ENCODE measurements at places on chromosomes 6 and 20.

- no peak for DNase-seq
Observed at GRCh38 chr20:62699741-62700140, 8.9 kb upstream of the NTSR1 start.

- no peak for DNase-seq
Observed at GRCh38 chr20:34988191-34988540, 32.5 kb downstream of the MYH7B start.

DNA sequence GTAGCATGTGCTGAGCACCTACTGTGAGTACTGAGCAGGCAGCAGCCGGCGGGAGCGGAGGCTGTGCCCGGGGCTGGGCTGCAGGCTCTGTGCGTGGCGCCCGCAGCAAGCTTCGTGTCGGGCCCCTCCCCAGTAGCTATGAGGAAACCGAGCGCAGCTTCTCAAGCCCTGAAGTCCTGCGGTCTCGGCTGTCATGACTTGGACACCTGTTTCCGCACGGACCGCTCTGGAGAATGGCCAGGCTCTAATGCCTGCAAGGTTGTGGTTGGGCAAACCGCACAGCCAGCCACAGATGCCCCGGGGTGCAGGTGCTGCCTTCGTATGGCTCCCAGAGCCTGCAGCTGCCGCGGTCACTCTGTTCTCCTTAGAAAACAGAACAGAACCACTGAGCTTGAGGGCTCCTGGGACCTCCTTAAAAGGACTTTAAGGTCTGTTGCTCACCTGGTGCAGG is 33.7 kb downstream of the PYGB start:
- no peak for DNase-seq

- no peak for DNase-seq
Observed at GRCh38 chr6:19535351-19535750, 301.8 kb upstream of the ID4 start.

- no peak for DNase-seq
Observed at GRCh38 chr6:38143191-38144150, 323.9 kb downstream of the ZFAND3 start.

GRCh38 chr6:52393780-52394179 is 26.4 kb upstream of the EFHC1 start:
- no peak for DNase-seq

Measured in activated CD8-positive, alpha-beta memory T cell treated with anti-CD3 and anti-CD28 coated beads for 1 hour (primary cell).